ENCODE measurements at places on chromosomes 6 and 20.

DNA sequence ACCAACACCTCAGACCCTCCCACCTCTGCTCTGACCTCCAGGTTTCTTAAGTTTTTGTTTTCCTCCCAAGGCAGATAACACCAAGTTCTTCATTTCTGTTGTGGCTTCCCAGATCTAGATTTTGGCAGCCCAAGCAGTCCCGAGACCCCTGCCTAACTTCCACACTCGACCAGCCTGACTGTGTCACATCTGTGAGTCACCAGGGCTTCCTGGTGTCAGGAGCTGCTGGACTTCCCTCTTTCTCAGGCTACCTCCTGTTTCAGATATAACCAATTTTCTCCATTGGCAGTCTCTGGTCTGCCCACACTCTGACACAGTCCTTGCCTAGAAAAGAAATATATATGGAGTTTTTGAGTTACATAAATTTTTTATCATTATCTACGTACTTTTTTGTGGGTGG lies 46.1 kb upstream of the CCN6 start:
- DNase-seq, result no peak

DNA sequence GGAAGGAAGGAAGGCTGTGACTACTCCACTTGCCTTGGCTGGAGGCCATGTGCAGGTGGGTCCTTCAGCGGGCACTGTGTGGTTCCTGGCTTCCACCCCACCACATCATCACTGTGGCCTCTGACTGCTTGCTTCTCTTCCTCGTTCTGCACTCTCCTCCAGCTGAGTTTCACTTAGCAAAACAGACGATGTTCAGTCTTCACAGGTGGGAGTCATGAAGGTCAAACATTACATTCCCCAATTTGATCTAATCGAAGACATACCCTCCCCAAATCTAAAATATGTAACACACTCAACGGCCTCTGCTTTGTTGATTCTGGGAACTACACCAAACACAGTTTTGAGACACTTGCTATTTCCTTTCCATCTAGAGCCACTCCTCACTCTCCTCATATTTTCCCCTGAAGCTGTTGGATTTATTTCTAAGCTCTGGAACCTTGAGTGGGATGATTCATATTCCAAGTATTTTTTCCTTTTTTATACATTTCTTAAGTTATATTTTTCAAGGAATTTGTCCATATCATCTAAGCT lies 132.5 kb upstream of the FOXA2 start:
- DNase-seq, result peak; percentile 23

- DNase-seq, result no peak
Observed at GRCh38 chr6:168649209-168649608, 208.2 kb downstream of the SMOC2 start.

DNA sequence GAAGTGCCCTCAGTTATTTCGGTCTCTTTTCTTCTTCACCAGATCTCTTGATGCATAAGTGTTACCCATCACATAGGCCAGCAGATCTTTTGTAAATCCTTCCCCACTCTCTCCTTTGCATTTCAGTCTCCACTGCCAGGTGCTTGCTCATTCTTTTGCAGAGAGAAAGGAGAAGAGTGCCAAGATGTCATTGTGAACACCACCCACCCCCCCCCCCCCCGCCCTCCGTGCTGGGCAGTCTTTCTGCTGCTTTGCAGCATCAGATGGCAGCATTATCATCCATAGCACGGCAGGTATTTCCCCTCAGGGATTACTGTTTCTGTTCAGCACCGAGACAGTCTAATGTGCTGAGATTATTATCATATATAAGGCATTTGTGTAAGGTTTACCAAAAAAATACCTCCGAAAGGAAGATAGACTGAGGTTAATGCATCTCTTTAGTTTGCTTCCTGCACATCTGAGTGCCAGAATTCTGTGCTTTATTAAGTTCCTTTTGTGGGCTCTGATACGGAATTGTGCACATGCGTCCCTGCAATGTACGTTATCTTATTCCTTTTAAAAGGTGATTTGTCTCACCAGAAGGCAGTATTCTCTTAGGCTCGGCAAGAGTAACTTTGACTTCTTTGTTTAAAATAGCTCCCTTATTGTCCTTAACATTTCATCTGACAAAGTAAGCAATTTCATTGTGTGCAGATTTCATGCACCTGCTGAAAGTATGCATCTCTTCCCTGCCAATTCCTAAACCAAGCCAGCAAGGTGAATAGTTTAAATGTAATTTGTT lies 128.8 kb downstream of the PHACTR1 start:
- DNase-seq, result no peak

DNA sequence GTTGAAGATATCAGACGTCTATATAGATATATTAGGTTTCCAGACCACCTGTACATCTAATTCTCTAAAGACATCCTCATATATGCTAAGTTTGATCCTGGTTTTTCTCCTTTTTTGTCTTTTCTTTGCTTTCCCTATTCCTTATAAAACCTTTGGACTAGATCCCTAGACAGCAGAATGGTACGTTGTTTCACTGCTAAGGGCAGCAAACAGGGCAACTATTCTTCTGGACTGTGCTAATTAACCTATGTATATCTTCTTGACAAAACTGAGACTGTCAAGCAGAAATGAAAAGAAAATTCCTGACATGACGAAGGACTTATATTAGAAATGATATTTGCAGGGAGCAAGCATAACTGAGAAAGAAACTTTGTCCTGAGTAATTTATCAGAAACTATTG lies 19.1 kb downstream of the ME1 start:
- DNase-seq, result no peak

DNA sequence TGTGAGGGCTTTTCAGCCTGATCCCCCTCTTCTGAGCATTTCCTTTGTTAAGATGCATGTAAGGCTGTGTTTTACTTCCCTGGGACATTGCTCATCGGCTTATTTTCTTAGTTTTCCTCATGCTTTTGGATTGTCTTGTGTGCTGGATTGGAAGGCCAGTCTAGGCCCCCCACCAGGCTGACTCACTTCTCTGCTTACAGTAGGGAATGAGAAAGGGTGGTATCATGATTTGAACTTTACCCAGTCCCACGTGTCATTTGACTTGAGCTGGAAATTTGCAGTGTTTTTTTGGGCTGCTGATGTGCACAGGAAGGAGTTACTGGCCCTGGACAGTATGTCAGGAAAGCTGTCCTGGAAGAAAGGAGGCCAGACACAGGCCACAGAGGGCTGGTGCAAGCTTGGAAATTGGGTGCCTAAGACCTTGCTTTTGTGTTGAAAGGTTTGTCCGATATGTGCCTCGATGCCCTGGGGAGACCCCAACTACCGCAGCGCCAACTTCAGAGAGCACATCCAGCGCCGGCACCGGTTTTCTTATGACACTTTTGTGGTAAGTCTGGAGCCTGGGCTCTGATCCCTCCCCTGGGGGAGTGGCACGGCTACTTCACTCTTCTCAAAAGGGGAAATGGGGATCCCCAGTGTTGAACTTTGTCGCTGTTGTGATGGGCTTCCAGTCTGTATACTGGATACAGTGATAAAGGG lies 12.8 kb downstream of the RNF114 start:
- DNase-seq, result no peak

DNA sequence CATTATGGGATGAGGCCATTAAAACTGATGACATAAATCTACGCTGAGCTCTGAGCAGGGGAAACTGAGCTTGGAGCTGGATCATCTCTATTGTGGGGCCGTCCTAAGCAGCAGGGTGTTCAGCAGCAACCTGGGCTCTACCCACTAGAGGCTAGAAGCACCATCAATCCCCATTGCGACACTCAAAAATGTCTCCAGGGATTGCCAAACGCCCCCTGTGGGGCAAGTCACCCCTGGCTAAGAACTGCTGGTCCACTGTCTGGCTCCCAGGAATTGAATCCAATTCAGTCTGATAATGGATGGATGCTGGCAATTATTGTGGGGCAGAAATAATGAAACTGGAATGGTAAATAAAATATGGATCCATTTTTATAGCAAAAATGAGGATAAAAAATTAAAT lies 38.2 kb downstream of the PMEPA1 start:
- no peak for DNase-seq
